ENCODE measurements at places on chromosomes 2 and 18.

GRCh38 chr18:11821208-11821607 is 30.0 kb upstream of the CHMP1B start:
- DNase-seq = no peak

DNA sequence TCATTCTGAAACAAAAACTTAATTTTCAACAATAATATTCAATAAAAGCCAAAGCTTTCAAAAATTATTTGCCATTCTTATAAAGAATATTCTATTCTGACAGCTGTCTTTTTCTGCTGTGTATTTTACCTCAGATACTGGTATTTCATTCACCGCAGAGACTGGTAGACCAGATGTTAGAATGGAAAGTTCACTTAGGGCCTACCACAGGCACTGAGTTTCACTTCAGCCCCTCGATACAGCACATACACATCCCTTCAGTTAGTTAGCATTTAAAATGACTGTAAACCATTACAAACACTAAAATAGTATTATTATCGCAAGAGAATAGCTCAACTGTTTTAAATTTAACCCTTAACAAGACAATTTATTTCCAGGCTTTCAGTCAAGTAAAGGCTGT is 24.2 kb upstream of the GATA6 start:
- DNase-seq = no peak

GRCh38 chr2:232026910-232027309 is 65.4 kb downstream of the DIS3L2 start:
- DNase-seq = no peak

DNA sequence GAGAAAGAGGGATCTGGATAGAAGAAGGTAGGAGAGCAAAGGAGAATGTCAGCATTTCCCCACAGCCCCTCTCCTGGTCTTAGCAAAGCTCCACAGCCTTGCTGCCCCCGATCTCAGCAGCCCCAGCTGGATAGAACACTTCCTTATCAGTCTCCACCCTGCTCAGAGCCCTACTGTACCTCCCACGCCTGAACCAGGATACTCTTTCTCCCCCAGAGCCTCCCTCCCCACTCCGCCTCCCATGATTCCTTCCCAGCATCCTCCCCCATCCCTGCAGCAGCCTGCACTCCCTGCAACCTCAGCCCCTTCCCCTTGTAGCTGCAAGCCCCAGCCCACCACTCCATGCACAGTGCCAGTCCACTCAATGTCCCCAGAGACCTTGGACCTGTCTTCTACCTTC is 25.8 kb downstream of the PLB1 start:
- DNase-seq = no peak

GRCh38 chr2:124571836-124572235 is 546.7 kb downstream of the CNTNAP5 start:
- no peak for DNase-seq

GRCh38 chr2:216373896-216374295 is 1.6 kb upstream of the MARCHF4 start:
- DNase-seq = no peak

- DNase-seq = no peak
These were observed 160.9 kb upstream of the VRK2 start for GRCh38 chr2:57885742-57886141.

GRCh38 chr2:181991171-181991885 is 5.7 kb downstream of the PPP1R1C start:
- no peak for DNase-seq

DNA sequence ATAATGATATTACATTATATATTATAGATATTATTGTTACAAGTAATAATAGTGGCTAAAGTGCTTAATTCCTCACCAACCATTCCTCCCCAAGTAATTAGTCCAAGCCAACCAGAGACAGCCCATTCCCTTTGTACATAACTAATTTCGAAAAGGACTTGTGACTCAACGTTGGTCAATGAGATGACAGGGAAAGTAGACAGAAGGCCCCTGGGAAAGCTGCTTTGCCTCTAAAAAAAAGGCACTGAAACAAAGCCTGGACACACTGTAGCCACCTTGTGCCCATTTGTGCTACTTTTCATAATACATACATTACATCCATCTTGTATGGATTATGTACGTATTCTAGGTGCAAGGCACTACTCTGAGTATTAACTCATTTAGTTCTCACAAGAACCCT is 28.8 kb downstream of the COLEC12 start:
- no peak for DNase-seq

GRCh38 chr2:122135021-122135937 is 379.8 kb downstream of the TSN start:
- no peak for DNase-seq

GRCh38 chr18:32598144-32598543 is 127.5 kb upstream of the GAREM1 start:
- no peak for DNase-seq

DNA sequence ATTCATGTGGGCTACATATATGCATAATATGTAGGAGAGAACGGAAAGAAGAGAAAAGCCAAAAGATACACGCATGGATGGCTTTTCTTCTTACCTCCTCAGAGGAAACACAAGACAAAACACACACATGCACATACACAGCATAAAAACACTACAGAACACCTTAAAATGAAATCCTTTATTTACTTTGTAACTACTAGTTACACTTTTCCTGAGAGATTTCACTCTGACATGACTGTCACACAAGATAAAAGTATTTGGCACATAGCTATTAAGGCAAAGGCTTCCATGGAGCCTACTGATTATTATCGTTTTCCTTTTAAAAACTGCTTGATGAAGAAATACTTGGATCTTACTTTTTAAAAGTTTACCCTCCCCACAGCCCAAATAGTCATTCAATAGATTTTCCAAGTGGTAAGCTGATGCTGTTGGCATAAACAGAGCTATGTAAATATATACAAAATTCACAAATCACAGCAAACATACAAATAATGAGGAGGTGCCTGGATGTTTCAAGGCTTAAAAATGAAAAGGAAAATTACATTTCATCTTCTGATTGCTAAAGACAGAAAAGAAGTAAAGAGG is 8.6 kb downstream of the ZEB2 start:
- no peak for DNase-seq

- DNase-seq = peak; percentile 78
These were observed 1.9 kb downstream of the PTMA start for GRCh38 chr2:231709981-231710798.

DNA sequence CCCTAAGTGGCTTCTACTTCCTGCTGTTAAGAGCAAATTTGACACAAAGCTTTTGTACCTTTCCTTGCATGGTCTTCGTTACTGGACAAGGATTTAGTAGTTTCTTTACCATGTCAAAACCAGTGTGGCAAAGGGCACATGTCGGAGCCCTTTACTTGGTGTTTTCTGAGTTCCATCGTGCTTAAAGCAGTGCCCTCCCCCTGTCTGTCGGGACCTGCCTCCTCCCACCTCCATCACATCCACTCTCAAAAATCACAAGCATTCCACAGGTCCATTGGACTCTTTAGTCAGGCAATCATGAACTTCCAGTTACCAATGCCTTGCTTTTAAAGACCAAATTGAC is 763 bp downstream of the CCDC141 start:
- peak; percentile 12 for DNase-seq

DNA sequence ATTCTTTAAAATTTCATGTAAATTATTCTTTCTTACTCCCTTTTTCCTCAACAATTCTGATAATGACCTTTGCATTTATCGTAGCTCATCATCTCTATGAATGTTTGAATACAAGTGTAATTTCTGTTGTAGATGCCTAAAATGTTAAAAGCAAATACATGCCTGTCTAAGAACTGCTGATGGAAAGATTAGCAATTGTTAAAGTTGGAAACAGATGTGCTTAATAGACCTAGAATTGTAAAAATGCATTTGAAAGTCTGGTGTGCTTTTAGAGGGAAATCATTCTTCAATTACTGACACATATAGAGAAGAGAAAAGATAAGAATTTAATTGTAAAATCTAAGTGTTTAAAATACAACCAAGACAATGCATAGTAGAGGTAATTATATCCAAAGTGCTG is 50.4 kb downstream of the CCDC102B start:
- DNase-seq = no peak

DNA sequence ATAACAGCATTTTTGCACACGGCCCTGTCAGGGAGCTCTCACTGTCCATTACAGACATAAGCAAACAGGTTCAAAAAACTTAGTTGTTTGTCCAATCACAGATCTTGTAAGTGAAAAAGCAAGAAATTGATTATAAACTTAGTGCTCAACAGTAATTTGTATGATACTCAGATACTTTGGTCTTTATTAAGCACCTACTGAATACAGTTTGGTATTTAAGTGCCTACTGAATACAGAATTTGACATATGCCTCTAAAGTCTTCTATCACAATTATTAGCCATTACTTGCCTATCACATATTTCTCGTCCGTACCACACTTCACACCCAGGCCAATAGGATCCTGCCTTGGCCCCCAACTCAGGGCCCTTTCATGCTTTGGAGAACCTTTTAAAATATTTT is 283.1 kb downstream of the SUCLG1 start:
- no peak for DNase-seq
